ENCODE measurements at places on chromosomes 2 and 18.

DNA sequence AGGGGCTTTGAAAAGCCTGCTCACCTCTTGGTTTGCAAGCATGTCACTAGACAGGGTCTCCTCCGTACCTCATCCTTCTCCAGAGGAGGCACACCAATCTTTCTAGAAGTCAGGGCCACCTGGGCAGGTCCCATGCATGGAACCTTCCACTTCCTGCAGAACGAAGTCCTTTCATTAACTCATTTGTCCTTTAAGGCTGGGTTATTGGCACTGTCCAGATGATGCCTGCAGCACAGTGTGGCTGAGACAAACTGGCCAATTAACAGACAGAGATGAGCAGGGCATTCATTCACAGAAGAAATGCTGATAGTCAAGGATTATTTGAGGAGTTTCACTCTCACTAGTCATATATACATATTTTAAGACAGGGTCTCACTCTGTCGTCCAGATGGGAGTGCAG, 245.3 kb downstream of the TFCP2L1 start:
- no peak for DNase-seq

- DNase-seq = peak; percentile 76
These were observed 24.5 kb downstream of the NIF3L1 start for GRCh38 chr2:200913654-200914053.

- DNase-seq = no peak
These were observed 146.0 kb upstream of the SERTAD2 start for GRCh38 chr2:64799592-64800252.

DNA sequence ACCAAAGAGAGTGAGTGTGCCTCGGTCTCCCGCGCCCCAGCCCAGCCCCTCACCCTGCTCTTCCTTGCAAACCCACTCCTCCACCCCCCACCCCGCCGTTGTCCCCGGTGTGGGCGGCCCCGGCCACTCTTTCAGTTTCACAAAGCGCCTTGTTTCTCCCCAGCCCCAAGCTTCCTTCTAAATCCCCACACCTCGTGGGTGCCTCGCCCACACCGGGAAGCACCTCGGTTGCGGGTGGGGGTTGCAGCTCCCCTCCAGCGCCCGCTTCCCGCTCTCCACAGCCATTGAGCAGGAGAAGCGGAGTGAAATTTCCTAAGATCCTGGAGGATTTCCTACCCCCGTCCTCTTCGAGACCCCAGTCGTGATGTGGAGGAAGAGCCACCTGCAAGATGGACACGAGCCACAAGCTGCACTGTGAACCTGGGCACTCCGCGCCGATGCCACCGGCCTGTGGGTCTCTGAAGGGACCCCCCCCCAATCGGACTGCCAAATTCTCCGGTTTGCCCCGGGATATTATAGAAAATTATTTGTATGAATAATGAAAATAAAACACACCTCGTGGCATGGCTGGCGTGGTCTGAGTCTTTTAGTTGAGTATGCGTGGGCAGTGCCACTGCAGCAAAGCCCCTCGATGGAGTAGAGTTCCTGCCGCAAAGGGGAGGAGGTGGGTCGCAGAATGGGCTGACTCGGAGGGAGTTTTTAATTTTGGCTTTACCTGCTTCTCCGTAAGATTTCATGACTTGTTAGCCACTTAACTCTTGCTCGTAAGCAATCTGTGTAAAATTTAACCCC, 848 bp downstream of the TMSB10 start:
- DNase-seq = no peak

DNA sequence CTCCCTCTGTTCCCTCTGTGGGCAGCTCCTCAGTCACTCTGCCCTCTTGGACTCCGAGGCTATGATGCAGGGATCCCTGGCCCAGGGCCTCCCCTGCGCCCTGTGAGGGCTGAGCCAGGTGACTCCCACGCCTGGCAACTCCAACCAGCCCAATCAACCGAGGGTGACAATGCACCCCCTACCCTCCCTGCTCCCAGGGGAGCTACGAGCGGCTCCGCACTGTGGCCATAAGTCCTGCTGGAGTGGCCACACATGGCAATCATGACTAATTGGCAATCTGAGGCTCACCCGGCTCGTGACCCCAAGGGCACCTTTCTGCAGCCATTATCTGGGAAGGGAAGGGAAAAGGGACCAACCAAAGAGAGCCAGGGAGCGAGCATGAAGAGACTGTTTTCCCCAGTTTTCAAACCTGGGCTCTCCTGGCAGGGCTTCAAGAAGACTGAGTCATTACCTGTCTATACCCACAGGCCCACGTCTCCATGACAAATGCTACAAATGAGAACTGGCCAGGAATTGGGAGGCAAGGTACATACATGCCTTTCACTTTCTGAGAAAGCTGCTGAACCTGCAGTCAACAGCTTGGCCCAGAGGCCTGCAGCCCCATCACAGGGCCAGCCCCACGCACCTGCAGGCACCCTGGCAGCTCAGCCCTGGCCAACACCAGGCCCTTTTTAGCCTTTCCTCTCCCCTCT, 45.1 kb downstream of the RPL31 start:
- DNase-seq = no peak

DNA sequence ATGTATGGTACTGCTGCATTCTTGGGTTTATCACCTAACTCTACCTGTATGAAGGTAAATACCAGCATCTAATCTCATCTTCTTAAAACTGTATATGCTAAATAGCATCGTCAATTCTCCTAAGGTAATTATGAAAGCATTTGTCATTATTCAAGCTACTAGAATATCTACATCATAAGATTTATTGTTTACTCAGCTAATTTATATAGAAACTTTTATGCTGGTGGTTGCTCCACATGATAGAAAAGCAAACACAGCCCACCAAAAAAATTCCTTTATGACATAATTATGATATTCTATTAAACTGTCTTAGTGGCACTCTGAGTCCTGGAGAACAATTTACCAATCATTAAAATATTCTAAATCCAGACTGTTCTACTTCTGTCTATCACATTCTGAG, 1226.1 kb upstream of the NRXN1 start:
- DNase-seq = no peak

Measured in fibroblast of skin of abdomen (primary cell).